Daoy (cell line): ENCODE measurements at places on chromosomes 16 and 17.
A peak's percentile ranks its signal among the peaks of the same experiment; 100 is the strongest.

GRCh38 chr16:4426021-4426684 lies 485 bp downstream of the DNAJA3 start:
- peak; percentile 20 for DNase-seq

DNA sequence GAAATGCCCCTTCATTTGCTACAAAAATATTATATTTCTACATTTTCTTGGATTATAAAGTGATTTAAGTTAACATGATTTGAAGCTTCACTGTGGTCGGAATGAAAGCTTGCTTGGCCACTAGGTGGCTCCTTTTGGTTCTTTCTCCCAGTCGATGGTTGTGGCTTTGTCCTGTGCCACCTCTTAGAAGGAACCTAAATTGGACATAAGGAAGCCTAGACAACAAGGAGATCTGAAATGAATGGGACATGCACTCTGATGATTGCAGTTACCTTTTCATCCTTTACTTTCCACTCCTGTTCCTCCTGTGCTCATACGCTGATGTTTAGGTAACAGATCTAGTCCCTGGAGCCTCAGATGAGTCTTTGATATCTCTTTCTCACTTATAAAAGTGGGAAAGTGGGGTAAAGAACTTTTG lies 39.2 kb downstream of the FTO start:
- peak; percentile 14 for DNase-seq

GRCh38 chr17:83032781-83033180 lies 46.6 kb upstream of the METRNL start:
- no peak for DNase-seq

GRCh38 chr17:51325471-51325870 lies 65.1 kb downstream of the UTP18 start:
- no peak for DNase-seq

DNA sequence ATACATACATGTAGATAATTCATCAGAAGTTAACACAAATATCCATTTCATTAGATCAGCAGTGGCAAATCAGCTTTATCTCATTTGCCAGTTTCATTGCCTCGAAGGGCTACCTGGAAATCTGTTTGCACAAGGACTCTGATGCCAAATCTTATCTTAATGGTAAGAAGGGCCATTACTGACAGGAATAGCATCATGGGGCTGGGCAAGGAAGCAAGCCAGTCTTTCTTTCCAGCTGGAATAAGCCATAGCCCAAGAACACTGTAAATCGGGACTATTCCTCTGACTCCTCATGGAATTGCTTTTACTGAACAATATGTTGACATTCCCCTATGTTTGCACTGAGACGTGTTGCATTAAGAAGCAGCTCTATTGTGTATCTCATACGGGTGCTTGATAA lies 101.4 kb upstream of the CLEC3A start:
- no peak for DNase-seq

DNA sequence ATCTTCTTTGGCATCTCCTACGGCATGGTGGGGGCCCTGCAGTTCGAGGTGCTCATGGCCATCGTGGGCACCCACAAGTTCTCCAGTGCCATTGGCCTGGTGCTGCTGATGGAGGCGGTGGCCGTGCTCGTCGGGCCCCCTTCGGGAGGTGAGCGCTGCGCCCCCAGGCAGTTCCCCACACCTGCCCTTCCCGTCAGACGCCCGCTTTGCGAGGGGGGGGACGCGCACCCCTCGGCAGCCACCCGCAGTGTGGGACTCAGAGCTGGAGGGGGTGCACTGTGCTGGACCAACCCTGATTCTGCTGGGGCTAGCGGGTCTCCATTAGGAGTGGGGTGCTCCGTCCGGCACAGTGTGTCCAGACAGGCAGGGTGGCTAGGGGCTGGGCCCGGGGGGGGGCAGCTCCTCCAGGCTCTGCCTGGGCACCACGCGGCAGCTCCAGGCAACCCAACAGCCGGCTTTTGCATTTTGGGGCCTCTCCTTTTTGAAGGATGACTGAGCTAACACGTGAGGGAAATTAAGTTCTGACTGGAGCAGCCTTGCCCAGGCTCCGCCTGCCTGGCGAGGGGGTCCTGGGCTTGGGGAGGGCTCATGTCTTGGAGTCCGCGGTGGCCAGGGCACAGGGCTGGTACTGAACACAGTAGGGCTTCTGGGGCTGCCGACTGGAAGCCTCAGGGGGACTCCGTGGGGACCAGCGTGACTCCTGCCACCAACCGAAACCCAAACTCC lies 9.1 kb downstream of the SLC16A3 start:
- DNase-seq = no peak

DNA sequence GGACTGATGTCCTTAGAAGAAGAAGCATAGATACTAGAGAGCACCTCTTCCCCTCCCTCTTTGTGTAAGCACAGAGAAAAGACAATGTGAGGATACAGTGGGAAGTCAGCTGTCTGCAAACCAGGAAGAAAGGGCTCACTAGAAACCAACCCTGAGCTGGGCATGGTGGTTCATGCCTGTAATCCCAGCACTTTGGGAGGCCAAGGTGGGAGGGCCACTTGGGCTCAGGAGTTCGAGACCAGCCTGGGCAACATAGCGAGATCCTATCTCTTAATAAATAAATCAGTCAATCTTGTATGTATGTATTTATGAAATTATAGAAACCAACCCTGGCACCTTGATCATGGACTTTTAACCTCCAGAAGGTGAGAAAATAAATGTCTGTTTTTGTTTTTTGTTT lies 118.3 kb downstream of the NPIPB5 start:
- DNase-seq = no peak

DNA sequence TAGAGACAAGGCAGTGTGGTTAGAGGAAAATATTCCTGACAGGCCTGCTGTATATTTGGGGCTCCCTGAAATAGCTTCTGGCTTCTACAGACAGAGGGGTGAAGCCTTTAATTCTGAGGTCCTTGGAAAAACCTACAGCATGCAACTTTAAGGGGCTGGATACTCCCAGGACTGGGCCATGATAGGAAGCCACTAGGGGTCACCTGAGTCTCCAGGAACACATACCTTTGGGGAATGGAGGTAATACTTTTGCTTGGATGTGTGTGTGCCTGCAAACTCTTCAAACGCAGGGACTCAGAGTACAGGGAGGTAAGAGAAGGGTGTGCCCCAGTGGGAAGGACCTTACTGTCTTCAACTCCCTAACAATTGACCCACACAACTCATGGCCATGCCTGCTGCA lies 4.1 kb downstream of the ASIC2 start:
- DNase-seq = no peak

- DNase-seq = peak; percentile 89
Observed at GRCh38 chr17:15469260-15469659, 1.8 kb upstream of the CDRT4 start.

- no peak for DNase-seq
Observed at GRCh38 chr16:74771656-74772315, 2.8 kb downstream of the FA2H start.

DNA sequence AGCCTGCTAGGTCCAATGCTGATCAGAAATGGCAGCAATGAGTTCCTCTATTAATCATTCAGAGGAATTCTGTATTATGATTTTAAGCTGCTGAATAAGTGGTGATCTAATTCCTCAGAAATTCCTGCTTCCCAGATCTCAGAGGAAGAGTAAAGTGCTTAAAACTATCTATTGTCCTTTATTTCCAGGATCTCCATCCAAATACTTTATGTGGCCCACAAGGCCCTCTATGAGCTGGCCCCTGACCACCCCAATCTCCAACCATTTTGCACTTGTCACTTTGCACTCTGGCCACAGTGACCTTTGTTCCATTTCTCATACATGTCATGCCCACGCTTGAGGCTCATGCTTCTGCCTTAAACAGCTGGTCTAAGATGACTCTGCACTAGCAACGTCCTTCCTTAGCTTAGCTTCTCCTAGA lies 93.7 kb downstream of the CA10 start:
- DNase-seq = no peak

GRCh38 chr17:1793447-1793806 lies 31.6 kb downstream of the SERPINF1 start:
- DNase-seq = no peak

GRCh38 chr16:77905374-77905920 lies 116.9 kb upstream of the CLEC3A start:
- DNase-seq = no peak

- no peak for DNase-seq
Observed at GRCh38 chr16:67082891-67083290, 26.9 kb upstream of the PHAF1 start.

GRCh38 chr17:61378658-61379456 lies 20.8 kb upstream of the TBX2 start:
- DNase-seq = no peak

DNA sequence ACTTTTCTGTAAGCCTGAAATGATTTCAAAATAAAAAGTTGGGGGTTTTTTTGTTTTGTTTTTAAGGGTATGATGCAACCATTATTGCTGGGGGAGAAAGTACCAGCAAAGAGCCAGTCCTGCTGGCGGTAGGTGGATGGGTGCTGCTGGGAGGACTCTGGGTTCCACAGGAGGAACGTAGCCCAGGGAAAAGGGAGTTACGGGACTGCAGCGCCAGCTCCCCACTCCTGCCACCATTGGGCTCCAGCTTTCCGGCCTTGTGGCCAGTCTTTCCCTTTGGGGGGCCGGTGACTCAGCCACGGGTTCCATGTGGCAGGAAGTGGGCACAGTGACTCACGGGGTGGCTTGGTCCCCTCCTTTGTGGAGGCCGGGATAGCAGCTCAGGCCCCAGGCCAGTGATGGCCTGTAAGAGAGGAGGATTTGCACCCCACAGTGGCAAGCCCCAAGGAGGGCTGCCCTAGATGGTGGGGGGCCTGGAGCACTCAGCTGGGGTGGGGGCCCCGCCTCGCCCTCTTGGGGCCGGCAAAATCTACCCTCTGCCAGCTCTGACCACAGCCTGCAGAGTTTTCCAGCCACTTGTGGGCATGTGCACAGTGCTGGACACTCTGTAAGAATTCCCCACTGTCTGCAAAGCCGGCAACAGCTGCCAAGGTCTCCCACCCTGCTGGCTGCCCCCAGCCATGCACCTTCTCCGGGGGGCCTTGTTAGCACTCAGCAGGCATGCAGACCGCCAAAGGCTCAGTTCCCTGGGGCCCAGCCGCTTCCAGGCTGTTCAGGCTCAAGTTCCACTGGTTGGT lies 30.4 kb downstream of the SOCS3 start:
- DNase-seq = peak; percentile 98

- no peak for DNase-seq
Observed at GRCh38 chr16:66095676-66096075, 270.8 kb upstream of the CDH5 start.

DNA sequence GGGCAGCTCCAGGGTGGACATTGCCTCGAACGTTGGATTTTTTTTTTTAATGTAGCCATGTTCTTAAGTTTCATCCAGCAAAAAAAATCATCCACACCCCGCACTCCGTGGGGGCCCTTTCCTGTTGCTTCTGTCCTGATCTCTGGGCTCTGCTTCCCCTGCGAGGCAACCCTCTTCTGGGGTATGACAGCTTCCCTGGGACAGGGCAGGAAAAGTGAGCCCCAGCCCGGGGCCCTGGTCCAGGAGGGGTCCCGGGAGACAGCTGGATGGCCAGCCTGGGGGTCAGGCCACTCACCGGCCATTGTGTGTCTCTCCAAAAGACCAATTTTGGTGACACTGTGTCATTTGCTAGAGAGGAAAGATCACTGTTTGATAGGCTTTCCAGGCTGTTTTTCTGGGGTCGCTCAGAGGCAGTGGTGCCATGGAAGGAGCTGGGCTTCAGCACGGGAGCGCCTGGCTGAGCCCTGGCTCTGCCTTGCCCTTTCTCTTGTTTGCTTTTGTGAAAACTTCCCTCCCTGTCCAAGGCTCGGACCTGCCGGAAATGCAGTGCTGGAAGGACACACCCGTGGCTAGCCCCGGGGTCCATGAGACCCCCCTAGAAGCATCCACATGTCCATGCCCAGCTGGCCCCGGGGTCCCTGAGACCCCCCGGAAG lies 41.0 kb upstream of the CHMP6 start:
- DNase-seq = no peak

DNA sequence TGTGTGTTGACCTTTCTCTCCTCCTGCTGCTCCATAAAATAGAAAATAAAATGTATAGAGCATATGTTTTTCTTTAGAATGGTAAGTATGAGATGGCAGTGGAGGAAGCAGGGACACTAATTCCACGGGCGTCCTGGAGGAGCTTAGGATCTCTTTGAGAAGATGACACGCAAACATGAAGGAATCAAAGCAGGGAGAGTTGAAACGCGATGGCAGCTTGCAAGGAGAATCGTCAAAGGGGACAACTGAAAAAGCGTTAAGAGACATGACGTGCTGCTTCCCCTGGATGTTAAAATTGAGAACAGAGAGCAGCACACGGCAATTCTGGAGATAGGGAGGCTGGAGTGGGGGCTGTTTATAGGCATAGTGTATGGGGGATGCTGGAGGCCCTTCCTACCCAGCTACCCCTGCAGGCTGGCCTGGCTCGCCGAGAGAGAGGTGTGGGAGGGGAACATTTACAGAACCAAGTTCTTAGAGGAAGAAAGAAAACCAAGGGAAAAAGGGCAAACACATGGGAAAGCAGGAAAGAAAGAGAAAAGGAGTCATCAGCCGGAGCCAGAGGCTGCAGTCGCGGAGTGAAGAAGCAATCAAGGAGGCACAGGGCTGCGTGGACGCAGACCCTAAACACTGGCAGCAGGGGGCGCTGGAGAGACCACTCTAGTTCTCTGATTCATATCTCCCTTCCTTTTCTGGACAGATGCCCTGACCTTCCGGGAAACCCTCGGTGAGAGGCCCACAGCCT lies 55.8 kb downstream of the MYH13 start:
- DNase-seq = peak; percentile 67

- no peak for DNase-seq
Observed at GRCh38 chr16:3234543-3234856, 458 bp downstream of the ZNF200 start.

- DNase-seq = no peak
Observed at GRCh38 chr17:14730821-14731220, 429.9 kb downstream of the HS3ST3B1 start.

DNA sequence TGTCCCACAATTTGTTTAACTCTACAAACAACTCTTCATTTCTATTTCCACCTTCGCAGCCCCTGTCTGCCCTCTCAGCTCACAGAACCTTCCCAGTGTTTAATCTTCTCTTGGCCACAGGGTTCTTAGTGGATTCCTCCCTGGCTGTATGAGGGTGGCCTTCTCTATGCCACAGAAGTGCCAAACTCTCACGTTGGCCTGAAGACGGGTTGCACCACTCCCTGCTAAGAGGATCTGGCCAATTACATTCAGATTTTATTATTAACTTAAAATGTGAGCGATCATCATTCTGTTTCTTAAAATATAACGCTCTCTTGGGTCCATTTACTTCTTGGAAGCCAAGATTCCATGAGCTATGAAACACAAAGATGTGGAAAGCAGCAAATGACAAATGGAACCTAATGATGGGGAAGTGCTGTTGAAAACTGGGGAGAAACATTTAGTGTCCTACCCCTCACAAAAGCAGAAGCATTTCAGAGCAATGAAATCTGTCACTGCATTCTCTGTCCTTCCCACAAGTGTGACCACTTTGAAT lies 91.3 kb upstream of the NOG start:
- DNase-seq = no peak

GRCh38 chr17:4331614-4332013 lies 34.9 kb downstream of the UBE2G1 start:
- DNase-seq = no peak

GRCh38 chr17:55202896-55203295 lies 61.9 kb upstream of the HLF start:
- no peak for DNase-seq
